ENCODE measurements at places on chromosomes 7 and 10. TPM values are rescaled to one million over a fixed set of nuclear protein-coding genes. Genes with fewer than 3 reads are reported as not detected.

The HNRNPF gene
- total RNA-seq, result 411 TPM

- H3K27me3 ChIP-seq, result no peaks in the 10 kb centered on the region
- DNase-seq, result no peak
- H3K4me3 ChIP-seq, result no peak overlapping the region
- peaks cover 2% of the 10 kb centered on the region for H3K4me1 ChIP-seq
- no peaks in the 10 kb centered on the region for H3K36me3 ChIP-seq
These were observed 169.6 kb downstream of the SRPK2 start for GRCh38 chr7:105218939-105219770.

DNA sequence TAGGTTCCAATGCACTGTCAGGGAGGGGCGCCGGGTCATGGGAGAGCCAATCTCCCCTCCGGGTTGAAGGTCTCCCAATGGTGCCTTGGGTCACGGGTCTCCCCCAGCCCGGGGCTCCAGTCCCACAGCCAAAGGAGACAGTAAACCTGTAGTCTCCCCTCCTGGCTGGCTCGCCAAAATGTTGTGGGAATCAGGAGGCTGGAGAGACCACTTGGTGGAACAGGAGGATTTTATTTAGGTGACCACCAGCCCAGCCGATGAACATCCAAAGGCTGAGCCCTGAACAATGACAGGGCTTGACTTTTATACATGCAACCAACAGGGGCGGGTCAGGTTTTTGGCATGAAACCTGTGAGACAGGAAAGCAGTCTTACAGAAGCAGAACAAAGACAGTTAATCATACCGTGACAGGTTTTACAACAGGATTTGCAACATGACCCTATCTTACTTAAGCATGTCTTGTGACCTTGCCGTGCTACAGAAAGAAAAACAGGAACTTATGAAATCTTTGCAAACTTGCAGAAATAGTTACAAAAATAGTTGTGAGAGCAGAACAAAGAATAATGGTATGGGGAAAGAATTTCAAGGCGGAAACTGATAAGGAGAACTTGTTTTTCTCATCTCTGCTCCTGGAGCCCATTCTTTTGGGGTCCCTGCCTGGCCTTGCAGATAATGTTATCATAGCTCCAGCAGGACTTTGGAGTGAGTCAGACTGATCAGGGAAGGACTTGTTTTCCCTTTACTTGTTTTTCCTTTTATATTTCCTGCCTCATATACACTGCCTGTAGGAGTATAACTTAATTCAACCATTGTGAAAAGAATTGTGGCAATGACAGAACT is 7.1 kb downstream of the ERV3-1 start:
- DNase-seq, result no peak
- H3K4me3 ChIP-seq, result no peak overlapping the region
- H3K27me3 ChIP-seq, result no peaks in the 10 kb centered on the region
- H3K36me3 ChIP-seq, result peaks cover 72% of the 10 kb centered on the region

GRCh38 chr7:22672846-22673680 is 53.9 kb upstream of the IL6 start:
- H3K27ac ChIP-seq, result no peak overlapping the region
- H3K36me3 ChIP-seq, result no peaks in the 10 kb centered on the region
- DNase-seq, result no peak
- H3K4me3 ChIP-seq, result no peak overlapping the region
- peaks cover 25% of the 10 kb centered on the region for H3K4me1 ChIP-seq

- H3K36me3 ChIP-seq, result peaks cover 12% of the 10 kb centered on the region
- no peak overlapping the region for H3K27ac ChIP-seq
- no peaks in the 10 kb centered on the region for H3K27me3 ChIP-seq
These were observed 6.6 kb upstream of the ITIH2 start for GRCh38 chr10:7696545-7696944.
